ENCODE measurements at places on chromosomes 1 and 21.

DNA sequence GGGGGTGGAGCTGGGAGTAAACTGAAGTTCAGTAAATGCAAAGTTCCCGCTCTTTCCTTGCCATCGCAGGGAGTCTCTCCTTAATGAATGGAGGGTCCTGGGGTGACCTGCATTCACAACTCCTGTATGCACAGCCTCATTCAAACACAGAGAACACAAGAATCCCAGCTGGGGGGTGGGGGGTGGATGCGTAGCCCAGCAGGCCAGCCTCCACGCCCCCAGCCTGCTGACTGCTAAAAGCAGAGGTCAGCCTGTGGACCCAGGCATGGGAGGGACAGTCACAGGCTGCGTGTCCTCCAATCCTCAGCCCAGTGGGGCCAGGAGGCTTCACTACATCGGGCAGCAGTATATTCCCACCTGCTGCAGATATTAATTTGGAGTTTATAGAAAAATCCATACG lies 263.1 kb downstream of the GRIK3 start:
- no peak for DNase-seq

DNA sequence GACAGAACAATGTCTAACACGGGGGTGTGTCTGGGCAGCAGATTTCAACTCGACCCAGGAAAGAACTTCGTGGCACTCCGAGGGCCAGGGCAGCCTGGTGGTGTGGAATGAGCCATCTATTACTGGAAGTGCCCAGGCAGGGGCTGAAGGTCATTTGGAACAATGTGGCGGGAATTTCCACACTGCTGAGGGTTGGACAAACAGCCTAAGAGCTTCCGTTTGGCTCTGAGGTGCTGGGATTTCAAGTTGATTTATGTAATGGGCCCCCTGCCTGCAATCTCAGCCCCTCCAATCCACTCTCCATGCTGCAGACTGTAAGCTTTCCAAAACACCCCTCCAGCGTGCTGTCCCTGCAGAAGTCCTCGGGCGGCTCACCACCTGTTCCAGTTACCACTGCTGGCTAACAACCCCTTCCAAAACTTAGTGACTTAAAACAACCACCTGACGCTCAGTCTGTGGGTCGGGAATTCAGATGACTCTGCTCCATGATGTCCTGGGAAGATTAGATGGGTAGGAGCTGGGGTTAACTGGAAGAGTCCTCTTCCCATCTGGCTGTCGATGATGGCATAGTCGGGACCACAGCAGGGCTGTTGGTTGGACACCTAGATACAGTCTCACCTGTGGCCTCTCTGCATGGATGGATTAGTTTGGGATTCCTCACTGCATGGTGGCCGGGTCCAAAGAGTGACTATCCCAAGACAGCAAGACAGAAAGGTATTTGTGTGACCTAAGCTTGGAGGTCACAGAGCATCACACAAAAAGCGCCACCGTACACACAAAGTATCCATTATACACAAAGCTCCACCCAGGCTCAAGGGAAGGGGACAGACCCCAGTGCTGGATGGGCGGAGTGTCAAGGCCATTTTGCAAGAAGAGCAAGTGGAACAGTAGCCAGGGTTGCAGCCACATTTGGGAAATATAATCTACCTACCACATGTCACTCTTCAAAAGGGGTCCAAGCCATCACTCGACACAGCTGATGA lies 89.7 kb upstream of the IFFO2 start:
- no peak for DNase-seq

DNA sequence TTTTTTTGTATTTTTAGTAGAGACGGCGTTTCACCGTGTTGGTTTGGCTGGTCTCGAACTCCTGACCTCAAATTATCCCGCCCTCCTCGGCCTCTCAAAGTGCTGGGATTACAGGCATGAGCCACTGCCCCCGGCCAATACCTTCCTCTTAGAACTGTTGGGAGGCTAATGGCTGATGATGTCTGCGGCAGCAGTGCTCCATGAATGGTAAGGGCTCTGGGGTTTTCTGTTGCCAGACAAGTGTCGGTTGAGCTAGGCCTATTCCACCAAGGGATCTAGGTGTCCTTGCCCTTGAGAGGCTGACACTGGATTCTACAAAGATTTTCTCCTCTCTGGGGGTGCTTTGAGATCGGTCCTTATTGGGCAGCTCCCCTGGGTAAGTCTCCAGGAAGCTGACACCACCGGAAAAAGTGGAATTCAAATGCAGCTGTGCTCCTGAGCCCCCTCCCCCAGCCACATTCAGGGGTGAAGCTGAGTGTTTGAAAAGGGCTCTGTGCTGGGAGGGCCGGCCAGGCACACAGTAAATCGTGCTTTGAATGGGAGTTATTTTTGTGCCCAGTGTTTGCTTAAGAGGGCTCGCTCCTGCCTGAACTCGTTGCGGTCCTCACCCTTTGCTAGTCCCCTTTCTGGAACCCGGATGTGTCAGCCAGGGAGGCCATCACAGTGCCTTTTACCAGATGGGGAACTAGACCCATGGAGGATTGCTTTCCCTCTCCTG lies 5.2 kb downstream of the SOX13 start:
- DNase-seq: peak; percentile 62

GRCh38 chr1:41621791-41622190 lies 137.3 kb upstream of the EDN2 start:
- DNase-seq: no peak

DNA sequence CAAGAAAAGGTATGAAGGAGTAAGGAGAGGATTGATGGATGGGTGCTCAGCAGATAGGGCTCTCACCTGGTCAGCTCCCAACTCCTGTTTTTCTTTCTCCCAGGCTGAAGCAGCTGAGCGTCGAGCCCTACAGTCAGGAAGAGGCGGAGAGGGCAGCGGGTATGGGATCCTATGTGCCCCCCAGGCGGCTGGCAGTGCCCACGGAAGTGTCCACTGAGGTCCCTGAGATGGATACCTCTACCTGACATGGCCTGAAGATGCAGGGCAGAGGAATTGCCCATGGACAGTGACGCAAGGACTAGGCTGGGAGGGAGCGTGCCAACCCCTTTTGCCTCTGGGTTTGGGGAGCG lies 739 bp downstream of the ZNF593 start:
- DNase-seq: no peak

GRCh38 chr1:32962248-32962896 lies 2.2 kb downstream of the RNF19B start:
- DNase-seq: peak; percentile 30

DNA sequence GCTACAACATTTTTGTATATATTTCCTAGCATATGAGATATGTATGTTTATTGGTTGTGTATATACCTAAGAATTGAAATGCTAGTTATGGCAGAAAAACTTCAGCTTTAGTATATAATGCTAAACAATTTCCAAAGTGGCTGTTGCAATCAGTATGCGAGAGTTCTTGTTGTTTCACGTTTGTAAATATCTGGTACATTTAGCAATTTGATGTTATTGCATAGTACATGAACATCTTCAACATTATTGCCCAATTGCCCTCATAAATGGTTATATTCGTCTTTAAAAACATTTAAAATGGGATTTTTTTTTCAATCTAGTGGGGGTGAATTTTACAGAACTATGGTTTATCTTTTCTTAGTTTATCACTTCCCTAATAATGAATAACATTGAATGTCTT lies 86.2 kb upstream of the HP1BP3 start:
- DNase-seq: no peak

- DNase-seq: peak; percentile 63
Measured at GRCh38 chr1:235929216-235929615, 62.5 kb upstream of the LYST start.

GRCh38 chr1:45272913-45273371 lies 53.8 kb upstream of the HPDL start:
- peak; percentile 75 for DNase-seq

DNA sequence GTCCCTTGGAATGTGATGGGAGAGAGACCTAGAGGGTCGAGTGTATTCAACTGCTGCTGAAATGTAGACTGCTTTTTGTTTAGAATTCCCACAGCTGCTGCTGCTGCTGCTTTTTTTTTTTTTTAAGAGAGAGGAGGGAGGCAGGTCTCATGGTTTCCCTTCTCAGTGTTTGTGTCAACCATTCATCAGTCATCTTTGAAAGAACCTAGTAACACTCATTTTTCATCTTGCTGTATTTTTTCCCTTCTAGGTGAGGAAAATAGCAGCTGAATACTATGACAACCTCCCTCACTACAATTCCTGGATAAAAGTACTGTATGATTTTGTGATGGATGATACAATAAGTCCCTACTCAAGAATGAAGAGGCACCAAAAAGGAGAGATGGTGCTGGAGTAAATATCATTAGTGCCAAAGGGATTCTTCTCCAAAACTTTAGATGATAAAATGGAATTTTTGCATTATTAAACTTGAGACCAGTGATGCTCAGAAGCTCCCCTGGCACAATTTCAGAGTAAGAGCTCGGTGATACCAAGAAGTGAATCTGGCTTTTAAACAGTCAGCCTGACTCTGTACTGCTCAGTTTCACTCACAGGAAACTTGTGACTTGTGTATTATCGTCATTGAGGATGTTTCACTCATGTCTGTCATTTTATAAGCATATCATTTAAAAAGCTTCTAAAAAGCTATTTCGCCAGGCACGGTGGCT lies 9.2 kb downstream of the DEGS1 start:
- DNase-seq: no peak

DNA sequence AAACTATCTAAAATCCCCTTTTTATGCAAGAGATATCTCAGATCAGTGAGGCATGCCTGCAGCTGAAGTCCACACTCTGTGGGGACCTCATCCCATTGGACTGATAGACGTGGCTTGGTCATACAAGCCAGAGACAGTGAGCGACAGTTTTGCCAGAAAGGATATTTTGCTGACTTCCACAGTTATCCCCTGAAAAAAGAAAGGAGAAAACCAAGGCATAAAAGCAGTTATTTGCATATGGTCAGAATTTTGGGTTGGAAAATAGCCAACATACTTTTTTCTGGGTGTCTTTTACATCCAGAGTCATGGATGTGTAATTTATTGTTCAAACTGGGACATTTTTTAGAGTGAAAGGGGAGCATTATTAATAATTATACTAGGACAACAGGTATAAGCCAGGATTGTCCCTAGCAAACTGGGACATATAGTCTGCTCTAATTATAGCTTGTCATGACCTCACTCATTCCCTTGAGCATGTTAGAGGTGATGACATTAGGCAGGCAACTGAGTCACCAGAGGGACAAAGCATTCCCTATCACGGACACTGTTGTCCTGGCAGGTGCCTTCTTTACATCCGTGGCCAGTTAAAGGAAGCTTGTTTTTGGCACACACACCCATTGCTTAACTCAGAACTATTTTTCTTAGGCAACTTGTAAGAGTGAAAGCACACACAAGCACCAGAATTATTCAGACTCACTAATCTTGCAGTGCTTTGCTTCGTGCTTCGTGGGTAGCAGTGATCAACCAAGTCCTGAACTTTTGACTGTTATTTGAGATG lies 65.5 kb downstream of the PRRX1 start:
- DNase-seq: peak; percentile 49

- no peak for DNase-seq
Measured at GRCh38 chr1:184541537-184542152, 154.8 kb downstream of the C1orf21 start.

- DNase-seq: no peak
Measured at GRCh38 chr1:147769106-147769505, 8.7 kb upstream of the GJA5 start.

DNA sequence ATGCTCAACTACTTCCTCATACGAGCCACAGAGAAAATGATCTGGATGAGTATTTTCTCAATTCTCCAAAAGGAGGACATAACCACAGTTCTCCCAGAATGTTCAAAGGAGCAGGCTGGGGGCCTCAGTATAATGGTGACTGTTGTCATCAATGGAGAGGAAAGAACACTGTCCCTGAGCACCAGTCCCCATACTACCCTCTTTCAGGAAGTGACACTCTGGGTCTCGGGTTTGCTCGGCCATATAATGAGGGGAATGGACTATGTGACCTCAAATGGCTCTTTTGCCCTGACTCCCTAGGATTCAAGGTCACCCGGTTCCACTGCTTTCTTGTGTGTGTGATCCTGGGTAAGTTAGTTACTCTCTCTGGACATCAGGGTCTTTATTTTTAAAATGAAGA lies 22.8 kb downstream of the SLC9A1 start:
- DNase-seq: no peak

GRCh38 chr1:165877940-165878556 lies 50.6 kb downstream of the UCK2 start:
- DNase-seq: no peak

GRCh38 chr21:42845296-42845965 lies 33.9 kb downstream of the WDR4 start:
- DNase-seq: no peak

DNA sequence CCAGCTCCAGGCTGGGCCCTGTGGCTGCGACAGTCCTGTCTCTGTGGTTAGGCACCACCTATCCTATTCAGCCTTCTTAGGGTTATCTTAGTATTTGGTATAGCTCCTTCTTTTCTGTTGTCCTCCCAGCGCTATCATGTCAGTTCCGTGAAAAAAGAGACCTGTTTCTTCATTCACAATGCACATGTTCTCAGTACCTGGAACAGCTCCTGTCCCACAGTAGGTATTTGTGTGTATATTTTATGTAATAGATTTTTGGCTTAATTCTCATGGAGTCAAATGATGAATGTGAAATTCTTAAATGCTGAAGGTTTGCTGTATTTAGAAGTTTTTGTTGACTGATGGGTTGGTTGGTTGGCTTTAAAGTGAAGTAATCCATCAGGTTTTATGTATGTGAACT lies 279.7 kb downstream of the ST6GALNAC3 start:
- DNase-seq: no peak

DNA sequence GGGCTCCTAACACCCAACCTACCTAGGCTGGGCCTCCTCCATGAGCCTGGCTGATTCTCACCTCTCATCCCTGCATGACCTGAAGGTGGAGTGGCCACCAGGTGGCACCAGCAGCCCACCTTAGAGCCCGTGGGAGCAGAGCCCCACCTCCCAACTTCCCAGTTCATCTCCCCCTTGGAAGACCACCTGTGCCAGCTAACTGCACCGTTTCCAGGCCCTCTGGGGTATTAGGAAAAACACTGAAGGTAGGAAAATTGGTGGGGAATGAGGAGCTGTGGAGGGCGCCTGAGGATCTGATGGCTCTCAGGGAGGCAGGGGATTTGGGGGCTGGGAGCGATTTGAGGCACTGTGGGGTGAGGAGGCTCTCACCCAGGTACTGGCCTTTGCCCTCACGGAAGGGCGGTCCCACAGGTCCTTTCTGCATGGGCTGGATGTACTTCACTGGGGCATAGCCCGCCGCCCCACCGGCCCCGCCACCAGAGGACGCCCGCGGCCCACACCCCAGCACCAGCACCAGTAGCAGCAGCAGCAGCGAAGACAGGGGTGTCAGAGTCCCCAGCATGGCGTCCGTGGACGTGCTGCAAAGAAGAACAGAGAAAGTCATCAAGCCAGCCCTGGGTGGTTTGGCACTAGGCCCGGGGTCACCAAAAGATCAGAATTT lies 11.1 kb downstream of the ADPRS start:
- peak; percentile 77 for DNase-seq

Measured in MCF 10A (cell line).